ENCODE measurements at places on chromosomes 6 and 20. TPM values are rescaled to one million over a fixed set of nuclear protein-coding genes. Genes with fewer than 3 reads are reported as not detected.
A peak's percentile ranks its signal among the peaks of the same experiment; 100 is the strongest.

DNA sequence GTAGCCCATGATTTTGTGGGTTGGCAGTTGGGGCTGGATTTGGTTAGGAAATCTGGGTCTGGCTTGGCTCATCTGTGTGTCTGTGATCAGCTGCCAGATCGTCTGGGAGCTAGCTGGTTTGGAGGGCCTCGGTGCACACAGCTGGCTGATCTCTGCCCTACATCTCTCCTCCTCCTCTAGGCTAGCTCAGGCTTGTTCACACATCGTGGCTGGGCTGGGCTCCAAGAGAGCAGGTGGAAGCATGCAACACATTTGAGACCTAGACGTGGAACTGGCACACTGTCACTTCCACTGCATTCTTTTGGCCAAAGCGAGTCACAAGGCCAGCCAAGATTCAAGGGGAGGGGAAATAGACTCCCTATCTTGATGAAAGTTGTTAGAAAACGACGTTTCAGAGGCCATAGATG is 15.9 kb downstream of the NDUFAF5 start:
- H3K36me3 ChIP-seq = peaks cover 36% of the 10 kb centered on the region
- H3K27me3 ChIP-seq = no peaks in the 10 kb centered on the region
- H3K27ac ChIP-seq = no peak overlapping the region
- no peaks in the 10 kb centered on the region for H3K4me1 ChIP-seq
- DNase-seq = no peak

- H3K4me3 ChIP-seq = no peak within 1 kb of the TSS
- no peak for DNase-seq
- peaks cover 3% of the 10 kb centered on the region for H3K4me1 ChIP-seq
- H3K27ac ChIP-seq = no peak within 1 kb of the TSS
Measured at GRCh38 chr6:41286544-41287346, at the start of gene TREM1. TREM1 (minus strand) TSS chr6:41286682; CDS start chr6:41286655, 27 bp downstream.

- no peaks in the 10 kb centered on the region for H3K27me3 ChIP-seq
- peaks cover 56% of the 10 kb centered on the region for H3K36me3 ChIP-seq
- H3K4me1 ChIP-seq = peaks cover 54% of the 10 kb centered on the region
- no peak overlapping the region for H3K4me3 ChIP-seq
- H3K27ac ChIP-seq = peak overlapping the region; percentile 74
Measured at GRCh38 chr6:11317885-11318771, 85.7 kb upstream of the NEDD9 start.

- DNase-seq = no peak
- H3K4me3 ChIP-seq = no peak overlapping the region
- no peak overlapping the region for H3K27ac ChIP-seq
- H3K36me3 ChIP-seq = no peaks in the 10 kb centered on the region
- H3K4me1 ChIP-seq = no peaks in the 10 kb centered on the region
- H3K27me3 ChIP-seq = peaks cover 8% of the 10 kb centered on the region
Measured at GRCh38 chr20:57587278-57587988, 26.5 kb downstream of the PCK1 start.

DNA sequence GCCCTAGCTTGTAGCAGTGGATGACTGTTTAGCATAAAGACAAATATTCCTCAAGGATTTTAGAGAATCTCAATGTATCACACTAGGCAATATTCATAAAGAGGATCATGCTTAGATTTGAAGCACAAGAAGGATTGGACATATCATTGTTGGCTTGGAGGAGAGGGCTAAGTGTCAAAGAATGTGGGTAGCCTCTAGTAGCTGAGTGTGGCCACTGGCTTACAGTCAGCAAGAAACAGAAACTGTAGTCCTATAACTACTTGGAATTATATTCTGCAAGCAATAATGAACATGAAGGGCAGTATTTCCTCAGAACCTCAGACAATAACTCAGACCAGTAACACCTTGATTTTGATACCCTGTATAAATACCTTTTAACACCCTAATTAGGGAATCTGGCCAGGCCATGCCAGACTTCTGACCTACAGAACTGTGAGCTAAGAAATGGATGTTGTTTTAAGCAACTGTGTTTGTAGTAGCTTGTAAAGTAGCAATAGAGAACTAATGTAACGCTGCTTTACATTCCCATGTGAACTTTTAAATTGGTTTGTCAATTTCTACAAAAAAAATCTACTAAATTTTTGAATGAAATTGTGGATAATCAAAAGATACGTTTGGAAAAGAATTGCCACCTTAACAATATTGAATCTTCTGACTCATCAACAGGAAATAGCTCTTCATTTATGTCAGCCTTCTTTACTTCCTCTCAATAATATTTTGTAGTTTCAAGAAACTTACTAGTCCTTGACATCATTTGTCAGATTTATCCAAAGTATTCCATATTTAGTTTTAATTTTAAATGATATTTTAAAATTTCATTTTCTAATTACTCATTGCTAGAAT is 65.2 kb upstream of the RSPO3 start:
- no peaks in the 10 kb centered on the region for H3K4me1 ChIP-seq
- H3K4me3 ChIP-seq = no peak overlapping the region
- no peaks in the 10 kb centered on the region for H3K27me3 ChIP-seq
- H3K27ac ChIP-seq = no peak overlapping the region

GRCh38 chr6:151493161-151493803 is 535 bp upstream of the CCDC170 start:
- no peak overlapping the region for H3K27ac ChIP-seq
- peaks cover 13% of the 10 kb centered on the region for H3K4me1 ChIP-seq
- DNase-seq = no peak
- peaks cover 1% of the 10 kb centered on the region for H3K36me3 ChIP-seq

DNA sequence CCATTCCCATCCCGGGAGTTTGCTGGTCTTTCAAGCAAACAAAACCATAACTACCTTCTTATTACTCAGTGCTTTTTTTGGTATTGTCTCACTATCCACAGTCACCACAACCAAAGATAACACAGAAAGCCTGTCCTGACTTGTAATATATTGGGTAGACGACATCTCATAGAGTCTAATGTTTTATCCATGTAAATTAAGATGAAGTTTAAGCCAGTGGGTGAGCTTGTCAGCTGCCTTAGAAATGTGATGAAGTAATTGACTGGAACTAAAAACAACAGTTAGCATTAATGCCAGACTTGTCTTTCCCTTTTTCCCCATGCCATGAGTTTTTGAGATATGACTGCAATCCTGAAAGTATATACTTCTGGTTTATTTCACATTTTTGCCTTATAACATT is 282.7 kb upstream of the PRDM1 start:
- H3K4me1 ChIP-seq = peaks cover 32% of the 10 kb centered on the region
- H3K36me3 ChIP-seq = peaks cover 27% of the 10 kb centered on the region
- H3K27ac ChIP-seq = no peak overlapping the region

DNA sequence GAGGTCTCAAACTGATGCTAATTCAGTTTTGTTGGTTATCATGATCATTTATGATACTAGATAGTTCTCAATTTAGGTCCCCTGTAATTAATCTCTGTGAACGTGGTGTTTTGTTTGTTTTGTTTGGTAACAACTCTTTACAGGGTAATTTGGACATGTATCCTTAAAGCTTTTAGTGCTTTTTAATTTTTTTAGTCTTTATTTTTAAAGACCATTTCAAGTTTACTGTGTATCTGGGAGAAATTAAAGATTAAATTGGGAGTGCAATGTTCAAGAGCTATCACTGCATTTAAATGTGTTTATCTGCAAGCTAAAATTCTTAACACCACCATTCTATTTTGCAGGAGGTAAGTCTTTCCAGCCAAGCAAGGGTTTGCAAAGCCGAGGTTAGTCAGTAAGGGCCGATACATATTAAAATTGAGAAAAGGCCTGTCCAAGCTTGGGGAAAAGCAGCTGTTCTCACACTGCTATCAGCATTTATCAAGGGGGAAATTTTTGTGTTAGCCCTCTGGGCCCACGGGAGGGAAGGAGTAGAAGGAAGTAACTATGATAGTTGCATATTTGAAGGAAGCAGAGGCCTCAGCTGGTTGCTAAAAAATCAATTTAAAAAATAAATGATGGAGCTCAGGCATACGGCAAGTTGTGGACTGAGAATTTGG is 59.3 kb upstream of the ZNF217 start:
- peak overlapping the region; percentile 70 for H3K4me3 ChIP-seq
- DNase-seq = no peak
- no peaks in the 10 kb centered on the region for H3K27me3 ChIP-seq
- H3K4me1 ChIP-seq = peaks cover 50% of the 10 kb centered on the region
- H3K36me3 ChIP-seq = no peaks in the 10 kb centered on the region
- peak overlapping the region; percentile 98 for H3K27ac ChIP-seq

DNA sequence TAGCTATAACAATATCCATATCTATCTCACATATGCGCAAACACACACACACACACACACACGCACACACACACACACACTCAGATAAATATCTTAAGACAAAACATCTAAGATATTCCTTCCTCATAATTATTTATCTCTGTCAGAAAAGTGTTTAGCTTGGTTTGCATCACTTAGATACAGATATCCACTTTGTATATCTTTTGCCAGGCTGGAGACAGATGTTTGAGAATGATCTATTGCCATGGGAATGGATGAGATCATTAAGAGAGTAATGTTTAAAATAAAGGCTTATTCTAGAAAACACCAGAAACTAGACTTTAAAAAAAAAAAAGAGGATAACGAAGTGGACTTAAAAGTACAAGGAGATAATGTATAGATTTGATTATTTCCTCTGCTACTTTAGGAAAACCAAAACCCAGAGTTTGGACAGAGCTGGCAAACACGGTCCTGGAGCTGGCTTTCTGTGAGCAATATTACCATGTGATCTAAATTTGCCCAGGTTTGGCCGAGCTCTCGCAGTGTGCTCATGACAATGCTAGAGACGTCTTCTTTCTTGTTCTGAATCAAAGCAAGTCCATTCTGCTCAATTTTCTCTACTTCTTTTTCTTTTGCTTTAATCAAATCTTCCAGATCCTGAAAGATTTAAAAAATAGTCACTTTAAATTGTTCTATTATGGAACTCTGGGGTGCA is 411.8 kb downstream of the SYNE1 start:
- H3K27ac ChIP-seq = no peak overlapping the region
- H3K4me3 ChIP-seq = no peak overlapping the region
- DNase-seq = no peak
- H3K27me3 ChIP-seq = no peaks in the 10 kb centered on the region

The RAB32 gene
- 0.32 TPM for total RNA-seq

The PRSS35 gene
- total RNA-seq = not detected
